Stimulated activated CD8-positive, alpha-beta memory T cell treated with anti-CD3 and anti-CD28 coated beads, Interleukin-7, amount 100 ng/mL, for 24 hours (primary cell): ENCODE measurements at places on chromosomes 5 and 9.
A peak's percentile ranks its signal among the peaks of the same experiment; 100 is the strongest.

DNA sequence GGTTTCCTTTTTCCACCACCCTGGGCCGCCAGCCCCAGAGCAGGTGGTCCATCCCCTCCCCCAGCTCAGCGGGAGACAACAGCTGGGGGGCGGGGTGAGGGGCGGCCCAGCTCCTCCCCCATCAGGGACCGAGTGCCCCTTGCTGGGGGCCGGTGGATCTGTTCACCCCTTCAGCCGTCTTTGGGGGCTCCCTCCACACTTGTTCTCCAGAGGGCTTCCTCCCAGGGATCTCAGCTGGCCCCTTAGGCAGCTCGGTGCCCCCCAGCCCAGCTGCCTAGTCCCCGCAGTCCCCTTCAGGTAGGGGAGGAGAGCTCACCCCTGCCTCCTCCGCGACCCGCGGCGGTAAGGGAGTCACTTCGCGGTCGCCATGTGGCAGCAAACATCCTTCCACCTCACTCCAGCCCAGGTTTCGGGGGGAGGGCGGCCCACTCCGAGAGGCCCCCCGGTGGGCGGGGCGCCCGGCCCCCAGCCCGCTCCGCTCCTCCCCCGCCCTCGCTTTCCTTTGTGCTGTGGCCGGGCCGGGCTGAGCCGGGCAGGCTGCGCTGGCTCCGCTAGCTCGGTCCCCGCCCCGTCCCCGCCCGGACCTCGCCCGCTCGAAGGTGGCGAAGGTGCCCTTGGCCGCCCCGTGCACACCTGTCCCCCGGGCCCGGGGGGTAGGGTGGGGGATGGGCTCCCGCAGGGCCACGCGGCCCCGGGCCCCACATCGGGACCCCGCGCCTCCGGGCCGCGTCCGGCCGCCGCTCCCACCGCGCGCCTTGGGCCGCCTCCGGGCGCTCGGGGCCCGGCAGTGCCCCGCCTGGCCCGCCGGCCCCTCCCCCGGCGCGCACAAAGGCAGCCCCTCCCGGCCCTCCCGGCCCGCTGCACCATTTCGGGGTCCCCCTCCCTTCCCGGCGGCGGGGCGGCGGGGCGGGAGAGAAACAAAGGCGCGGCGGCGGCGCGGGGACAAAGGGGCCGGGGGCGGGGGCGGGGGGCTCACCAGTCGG lies 683 bp downstream of the DBN1 start:
- peak; percentile 48 for DNase-seq

DNA sequence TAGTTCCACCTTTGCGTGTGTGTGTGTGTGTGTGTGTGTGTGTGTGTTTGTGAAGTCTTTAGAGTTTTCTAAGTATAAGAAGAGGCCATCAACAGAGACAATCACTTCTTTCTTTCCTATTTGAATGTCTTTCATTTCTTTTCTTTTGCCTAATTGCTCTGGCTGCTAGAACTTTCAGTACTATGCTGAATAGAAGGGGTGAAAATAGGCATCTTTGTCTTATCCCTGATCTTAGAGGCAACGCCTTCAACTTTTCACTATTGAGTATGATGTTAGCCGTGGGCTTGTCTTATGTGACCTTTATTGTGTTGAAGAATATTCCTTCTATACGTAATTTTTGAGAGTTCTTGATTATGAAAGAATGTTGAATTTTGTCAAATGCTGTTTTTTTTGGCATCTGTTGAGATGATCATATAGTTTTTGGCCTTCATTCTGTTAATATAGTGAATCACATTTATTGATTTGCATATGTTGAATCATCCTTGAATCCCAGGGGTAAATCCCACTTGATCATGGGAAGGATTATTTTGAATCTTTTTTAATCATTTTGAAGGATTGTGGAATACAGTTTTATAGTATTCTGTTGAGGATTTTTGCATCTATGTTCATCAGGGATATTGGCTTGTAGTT lies 134.8 kb upstream of the CD180 start:
- no peak for DNase-seq

DNA sequence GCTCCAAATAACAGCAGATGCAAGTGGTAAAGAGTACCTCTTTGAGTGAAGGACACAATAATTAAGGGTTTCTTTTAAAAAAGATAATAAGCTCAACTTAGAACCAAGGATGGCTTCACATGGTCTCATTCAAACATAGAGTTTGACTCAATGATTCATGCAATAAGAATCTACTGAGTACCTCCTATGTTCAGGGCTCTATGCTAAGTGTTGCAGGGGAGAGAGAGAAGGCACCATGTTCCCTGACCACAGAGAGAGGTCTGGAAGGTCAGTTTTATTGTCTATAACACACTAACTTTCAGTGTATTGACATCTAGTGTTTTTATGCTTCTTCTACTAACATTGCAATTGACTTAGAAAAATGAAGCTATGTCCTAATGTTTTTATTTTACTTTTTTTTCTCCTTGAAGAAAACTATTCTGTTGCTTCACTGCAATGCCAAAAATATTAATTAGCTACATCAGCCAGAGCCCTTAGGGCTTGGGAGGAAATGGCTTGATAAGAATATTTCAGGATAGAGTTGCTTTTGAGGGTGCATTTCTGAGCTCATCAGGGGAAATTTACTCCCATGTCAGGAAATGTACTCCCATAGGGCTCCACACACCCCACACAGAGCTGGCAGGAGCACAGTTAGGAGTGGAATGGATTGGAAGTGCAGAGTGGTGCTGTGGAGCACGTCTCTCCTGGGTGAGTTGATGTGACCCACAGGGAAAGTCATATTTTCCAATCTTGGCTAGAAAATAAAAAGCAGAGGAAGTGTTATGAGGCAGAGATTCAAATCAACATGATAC lies 106.6 kb downstream of the PDE8B start:
- DNase-seq, result no peak

- DNase-seq, result no peak
Observed at GRCh38 chr5:94968507-94969095, 316.3 kb downstream of the MCTP1 start.

DNA sequence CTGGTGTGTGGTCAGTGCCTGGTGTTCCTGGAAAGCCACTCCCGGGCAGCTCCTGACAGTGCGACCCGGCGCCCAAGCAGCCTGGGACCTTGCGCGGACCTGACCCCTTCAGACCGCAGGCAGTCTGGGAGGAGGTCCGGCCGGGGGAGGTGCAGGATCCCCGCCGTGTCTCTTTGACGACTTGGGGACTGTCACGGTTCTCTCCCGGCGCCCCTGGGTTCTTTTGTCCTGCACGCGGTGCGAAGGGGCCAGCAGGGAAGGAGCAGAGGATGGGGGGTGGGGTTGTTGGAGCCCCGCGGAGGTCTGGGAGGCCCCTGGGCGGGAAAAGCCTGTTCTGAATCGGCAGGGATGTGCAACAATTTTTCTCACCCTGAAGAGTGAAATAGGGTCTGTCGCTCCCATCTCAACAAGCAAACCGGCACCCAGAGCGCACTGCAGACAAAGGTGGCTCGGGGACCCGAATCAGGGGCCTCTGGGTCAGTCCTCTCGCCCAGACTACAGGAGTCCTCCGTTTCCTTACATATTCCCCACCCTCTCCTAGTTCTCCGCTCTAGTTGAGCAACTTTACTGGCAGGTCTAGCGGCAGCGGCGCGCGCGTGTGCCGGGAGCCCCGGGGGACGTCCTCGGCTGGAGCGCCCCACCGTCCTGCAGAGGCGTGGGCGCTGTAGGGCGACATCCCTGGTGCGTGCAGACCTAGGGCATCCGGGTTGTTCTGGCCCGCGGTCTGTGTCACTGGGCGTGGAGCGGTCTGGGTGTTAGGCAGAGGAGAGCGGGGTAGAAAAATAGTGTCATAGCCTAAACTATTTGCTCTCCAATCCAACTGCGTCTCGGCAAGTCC lies 1.2 kb downstream of the VCAN start:
- no peak for DNase-seq
